ENCODE measurements at places on chromosomes 7 and 10. TPM values are rescaled to one million over a fixed set of nuclear protein-coding genes. Genes with fewer than 3 reads are reported as not detected.
A peak's percentile ranks its signal among the peaks of the same experiment; 100 is the strongest.

DNA sequence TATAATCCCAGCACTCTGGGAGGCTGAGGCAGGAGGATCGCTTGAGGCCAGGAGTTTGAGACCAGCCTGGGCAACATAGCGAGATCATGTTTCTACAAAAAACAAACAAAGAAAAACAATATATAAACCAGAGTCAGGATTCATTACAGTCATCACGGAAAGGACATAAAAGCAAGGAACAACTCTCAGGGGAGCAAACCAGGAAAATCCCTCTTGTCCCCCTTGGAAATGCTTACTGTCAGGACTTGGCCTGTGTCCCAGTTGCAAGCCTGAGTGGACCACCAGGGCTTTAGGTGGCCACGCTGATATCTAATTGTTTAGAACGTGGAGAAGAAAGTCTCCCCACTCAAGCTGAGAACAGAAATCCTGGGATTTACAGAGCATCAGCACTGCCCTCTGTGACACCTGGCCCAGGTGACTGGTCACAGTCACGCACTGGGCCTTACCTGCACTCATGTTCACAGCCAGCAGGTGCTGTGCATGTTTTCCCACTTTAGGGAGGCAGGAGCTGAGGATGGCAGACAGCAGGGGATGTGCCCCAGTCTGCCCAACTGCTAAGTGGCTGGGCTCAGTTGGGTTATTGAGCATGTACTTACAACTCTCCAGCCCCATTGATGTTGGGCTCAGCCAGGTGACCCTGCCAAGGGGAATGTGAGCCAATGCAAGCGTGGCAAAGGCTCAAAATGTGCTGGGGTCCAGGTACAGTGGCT is 60.9 kb downstream of the TMEM130 start:
- no peaks in the 10 kb centered on the region for H3K27me3 ChIP-seq
- H3K4me3 ChIP-seq: no peak overlapping the region
- H3K4me1 ChIP-seq: no peaks in the 10 kb centered on the region
- no peaks in the 10 kb centered on the region for H3K36me3 ChIP-seq

GRCh38 chr10:100977436-100977835 is 8.1 kb downstream of the SEMA4G start:
- no peak overlapping the region for H3K4me3 ChIP-seq
- peak; percentile 24 for DNase-seq
- H3K27ac ChIP-seq: no peak overlapping the region

DNA sequence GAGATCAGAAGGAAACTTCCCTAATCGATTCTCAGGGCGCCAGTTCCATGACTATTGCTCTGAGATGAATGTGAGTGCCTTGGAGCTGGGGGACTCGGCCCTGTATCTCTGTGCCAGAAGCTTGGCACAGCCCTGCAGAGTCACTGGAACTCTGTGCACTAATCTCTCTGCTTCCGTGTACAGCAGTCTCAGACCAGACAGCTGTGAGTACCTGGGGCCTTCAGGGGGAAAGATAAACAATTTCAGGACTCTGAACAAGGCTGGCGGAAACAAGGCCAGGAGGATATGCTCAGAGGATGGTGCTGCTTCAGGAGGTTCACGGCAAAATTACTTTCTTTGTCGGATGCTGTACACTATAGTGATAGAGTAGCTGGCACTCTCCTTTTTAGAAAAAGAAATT is 131.7 kb upstream of the PRSS58 start:
- no peak for DNase-seq
- no peaks in the 10 kb centered on the region for H3K36me3 ChIP-seq
- H3K27me3 ChIP-seq: no peaks in the 10 kb centered on the region
- no peak overlapping the region for H3K4me3 ChIP-seq
- H3K27ac ChIP-seq: no peak overlapping the region
- no peaks in the 10 kb centered on the region for H3K4me1 ChIP-seq

- no peaks in the 10 kb centered on the region for H3K4me1 ChIP-seq
- H3K27me3 ChIP-seq: no peaks in the 10 kb centered on the region
- peaks cover 49% of the 10 kb centered on the region for H3K36me3 ChIP-seq
- no peak for DNase-seq
- peak overlapping the region; percentile 60 for H3K27ac ChIP-seq
- H3K4me3 ChIP-seq: no peak overlapping the region
These were observed 61.5 kb upstream of the TM9SF3 start for GRCh38 chr10:96648297-96648696.

DNA sequence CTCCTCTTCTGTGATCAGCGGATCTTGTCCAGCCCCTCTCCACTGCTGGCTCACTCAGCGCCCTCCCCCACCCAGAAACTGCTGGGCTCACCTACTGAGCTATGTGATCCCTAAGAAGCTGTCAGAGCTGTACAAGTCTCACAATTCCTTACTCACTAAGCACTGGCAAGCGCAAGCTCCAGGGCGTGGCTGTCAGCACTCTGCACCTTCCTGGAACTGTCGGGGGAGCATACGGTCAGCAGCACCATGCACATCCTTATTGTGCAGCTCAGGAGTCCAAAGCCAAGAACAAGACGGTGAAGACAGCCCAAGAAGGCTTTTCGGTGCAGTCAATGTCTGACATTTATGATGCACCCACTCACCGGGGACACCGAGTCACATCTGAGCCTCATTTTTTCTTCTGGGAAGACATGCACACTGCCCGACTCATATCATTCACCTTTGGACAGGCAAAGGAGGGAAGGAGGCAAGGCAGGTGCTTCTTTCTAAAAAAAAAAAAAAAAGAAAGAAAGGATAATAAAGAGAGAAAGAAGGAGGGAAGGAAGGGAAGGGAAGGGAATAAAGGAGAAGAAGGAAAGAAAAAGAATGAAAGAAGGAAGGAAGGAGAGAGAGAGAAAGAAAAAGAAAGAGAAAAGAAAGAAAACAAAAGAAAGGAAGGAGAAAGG is 56.3 kb downstream of the ASB13 start:
- no peak for DNase-seq
- H3K4me1 ChIP-seq: peaks cover 15% of the 10 kb centered on the region
- H3K27ac ChIP-seq: peak overlapping the region; percentile 33
- H3K27me3 ChIP-seq: no peaks in the 10 kb centered on the region
- H3K36me3 ChIP-seq: no peaks in the 10 kb centered on the region
- H3K4me3 ChIP-seq: no peak overlapping the region

- no peaks in the 10 kb centered on the region for H3K4me1 ChIP-seq
- H3K36me3 ChIP-seq: peaks cover 26% of the 10 kb centered on the region
- no peak for DNase-seq
- H3K4me3 ChIP-seq: no peak overlapping the region
- no peaks in the 10 kb centered on the region for H3K27me3 ChIP-seq
These were observed 25.7 kb downstream of the ZNF248 start for GRCh38 chr10:37831495-37832333.

DNA sequence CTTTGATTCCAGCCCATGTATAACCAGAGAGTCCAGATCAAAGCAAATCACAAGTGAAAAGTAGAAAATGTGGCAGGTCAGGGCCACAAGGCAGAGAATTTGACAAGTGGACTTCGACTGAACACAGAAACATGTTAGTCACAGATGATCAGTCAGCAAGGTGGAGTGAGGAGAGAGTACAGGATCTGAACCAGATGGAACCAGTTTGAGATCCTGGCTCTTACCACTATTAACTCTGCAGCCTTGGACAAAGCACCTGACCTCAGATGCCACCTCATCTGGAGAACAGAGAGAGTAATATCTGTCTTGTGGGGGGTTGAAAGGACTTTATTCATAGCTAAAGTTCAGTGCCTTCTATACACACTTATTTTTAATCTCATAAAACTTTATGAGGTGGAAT is 4.4 kb downstream of the MRLN start:
- DNase-seq: no peak
- no peak overlapping the region for H3K27ac ChIP-seq
- H3K27me3 ChIP-seq: no peaks in the 10 kb centered on the region

DNA sequence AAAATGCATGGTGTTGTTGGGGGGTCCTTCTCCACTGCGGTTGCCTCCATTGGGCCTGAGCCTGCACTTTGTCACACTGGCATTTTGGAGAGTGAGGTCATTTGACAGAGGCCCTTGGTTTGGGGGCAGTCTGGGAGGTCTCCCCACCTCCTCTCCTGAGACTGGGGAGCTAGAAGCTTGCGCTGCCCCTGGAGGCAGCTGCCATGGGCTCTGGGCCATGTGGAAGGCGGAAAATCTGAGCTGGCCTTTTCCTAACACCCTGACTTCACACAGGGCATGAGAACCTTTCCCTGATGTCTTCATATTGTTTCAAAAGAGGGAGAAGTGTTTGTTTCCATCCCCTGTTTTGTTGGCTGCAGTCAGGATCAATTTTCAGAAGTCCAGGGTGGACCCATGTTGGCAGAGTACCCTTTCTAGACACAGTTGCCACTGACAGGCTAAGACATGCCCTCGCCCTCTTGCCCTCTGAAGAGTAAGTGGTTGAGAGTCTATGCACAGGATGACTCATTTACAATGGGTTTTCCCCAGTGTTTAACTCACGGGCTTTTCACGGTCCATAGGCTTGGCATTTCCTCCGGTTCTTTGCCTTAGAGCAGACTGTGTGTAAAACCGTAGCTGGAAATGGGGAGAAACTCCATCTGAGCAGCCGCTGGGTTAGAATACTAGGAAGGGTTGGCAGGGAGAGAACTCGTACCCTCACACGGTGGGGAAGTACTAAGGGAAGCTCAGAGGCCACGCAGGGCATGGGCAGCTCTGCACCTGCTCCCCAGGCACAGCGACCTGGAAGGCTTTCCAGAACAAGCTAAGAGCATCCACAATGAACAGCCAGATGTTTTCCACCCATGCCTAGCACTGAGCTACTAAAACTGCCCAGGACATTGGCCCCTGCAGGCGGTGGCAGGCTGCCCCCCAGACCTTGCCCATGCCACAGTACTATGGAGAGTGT is 655.0 kb downstream of the SDK1 start:
- no peaks in the 10 kb centered on the region for H3K4me1 ChIP-seq
- no peak for DNase-seq
- no peaks in the 10 kb centered on the region for H3K27me3 ChIP-seq
- no peak overlapping the region for H3K4me3 ChIP-seq
- H3K27ac ChIP-seq: no peak overlapping the region
- H3K36me3 ChIP-seq: no peaks in the 10 kb centered on the region

Gene ANXA8L1
- not detected for total RNA-seq

Gene CCDC7
- total RNA-seq: 6.5 TPM

Gene LIPF
- total RNA-seq: not detected
